ENCODE measurements at places on chromosomes 12 and 14.

- no peak for DNase-seq
Observed at GRCh38 chr12:44286821-44287505, 451.1 kb downstream of the TMEM117 start.

DNA sequence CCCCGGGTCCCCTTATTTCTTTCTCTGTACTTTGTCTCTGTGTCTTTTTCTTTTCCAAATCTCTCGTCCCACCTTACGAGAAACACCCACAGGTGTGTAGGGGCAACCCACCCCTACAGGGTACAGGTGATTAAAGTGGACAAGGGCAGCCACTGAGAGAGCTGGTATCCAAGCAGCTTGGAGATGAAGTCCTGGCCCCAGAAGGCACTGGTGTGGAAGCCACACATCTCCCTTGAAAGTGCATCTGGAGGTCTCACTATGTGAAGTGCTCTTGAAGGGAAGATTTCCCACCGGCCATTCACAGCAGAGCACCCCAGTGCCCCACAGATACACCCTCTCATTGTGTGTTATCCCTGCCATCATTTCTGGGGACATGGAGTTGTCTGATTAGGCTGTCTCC, 6.3 kb upstream of the BICD1 start:
- DNase-seq: no peak

- no peak for DNase-seq
Observed at GRCh38 chr14:86892152-86892956, 1100.6 kb downstream of the GALC start.

DNA sequence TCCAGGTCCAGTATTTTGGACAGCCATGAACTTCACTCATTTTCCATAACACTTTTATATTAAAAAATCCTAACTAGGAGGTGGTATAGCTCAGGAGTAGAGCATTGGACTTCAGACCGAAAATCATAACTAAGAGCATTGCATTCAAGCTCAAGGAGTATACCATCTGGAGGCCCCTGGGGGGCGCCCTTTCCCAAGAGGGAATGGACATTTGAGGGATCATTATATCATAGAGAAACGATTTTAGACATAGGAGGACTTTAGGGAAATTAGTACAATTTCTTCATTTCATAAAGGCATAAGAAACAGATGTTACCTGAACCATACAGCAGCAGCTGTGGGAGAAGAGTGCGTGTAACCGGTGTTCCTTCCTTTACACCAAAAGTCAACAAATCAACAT, 5.2 kb upstream of the ATG14 start:
- no peak for DNase-seq

- DNase-seq: no peak
Observed at GRCh38 chr12:75953312-75953906, 78.2 kb downstream of the PHLDA1 start.

GRCh38 chr12:113170926-113171325, 14.4 kb downstream of the DDX54 start:
- DNase-seq: no peak

DNA sequence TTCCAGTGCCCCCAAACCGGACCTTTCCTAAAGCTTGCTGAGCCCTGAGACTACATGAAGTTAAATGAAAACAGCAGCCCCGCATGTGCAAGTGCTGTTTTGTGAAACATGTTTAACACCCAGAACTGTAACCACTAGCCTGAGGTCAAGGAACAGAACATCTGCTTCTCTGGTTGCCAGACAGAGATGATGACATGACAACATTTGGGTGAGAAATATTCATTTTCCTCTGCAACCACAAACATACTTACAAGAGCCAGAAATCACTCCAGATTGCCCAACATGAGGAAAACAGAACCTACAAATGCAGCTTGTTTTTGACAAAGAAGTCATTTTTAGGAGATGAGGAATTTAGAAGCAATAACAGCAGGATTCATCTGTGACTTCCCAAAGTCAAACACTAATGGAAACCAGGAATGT, 110.4 kb downstream of the BCAT1 start:
- no peak for DNase-seq

DNA sequence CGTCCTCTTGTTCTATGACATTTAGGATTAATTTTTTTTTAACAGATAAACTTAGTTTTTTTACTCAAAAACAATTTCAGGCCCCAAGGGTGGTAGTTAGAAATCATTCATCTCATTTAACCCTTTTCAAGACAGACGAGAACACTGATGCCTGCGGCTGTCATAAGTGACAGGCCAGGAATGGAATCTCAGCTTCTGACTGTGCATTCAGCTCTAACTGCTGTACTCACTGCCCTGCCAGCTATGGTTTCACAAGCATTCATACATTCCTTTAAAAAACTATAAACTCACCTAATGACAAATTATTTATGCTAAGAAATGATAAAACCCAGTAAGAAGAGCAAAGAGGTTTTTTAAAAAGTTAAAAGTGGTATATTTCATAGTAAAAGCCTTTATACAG, 8.8 kb downstream of the DENND5B start:
- DNase-seq: no peak

DNA sequence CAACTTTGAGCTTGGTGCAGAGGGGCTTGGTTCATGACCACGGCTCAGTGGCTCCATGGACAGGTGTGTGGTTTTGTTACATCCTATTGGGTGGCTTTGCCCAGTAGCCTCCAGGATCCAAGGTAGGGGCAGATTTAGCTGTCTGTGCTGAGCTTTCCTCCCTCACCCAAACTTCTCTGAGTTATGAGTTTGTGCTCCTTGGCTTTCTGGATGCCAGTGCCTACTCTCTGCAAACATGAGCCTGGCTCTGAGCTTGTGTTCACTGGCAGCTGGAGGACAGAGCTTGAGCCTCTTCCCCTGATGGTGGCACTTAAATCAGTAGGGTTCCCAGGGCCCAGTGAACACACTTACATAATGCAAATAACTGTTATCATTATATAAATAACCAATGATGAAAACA, 45.3 kb upstream of the HECTD1 start:
- no peak for DNase-seq

DNA sequence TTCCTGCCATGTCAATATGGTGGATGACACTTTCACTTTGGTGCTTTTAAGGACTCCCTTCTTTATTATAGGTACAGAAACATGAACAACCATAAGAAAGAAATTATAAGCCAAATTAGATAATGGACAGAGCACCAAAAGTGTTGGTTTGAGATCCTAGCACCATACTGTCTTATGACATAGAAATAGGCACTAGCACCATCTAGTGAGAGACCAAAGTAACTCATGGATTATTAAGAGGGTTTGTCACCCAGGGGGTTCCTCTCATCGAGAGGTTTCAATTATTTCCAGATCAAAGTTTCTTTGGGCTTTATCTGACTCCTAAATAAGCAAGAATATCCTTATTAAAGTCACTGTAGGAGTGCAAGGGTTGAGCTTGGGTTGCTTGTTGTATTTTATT, 153.0 kb upstream of the DIO2 start:
- no peak for DNase-seq

- DNase-seq: no peak
Observed at GRCh38 chr12:81257947-81258551, 180.2 kb downstream of the ACSS3 start.

- DNase-seq: peak; percentile 85
Observed at GRCh38 chr12:54017878-54018467, 9.2 kb downstream of the HOXC8 start.

DNA sequence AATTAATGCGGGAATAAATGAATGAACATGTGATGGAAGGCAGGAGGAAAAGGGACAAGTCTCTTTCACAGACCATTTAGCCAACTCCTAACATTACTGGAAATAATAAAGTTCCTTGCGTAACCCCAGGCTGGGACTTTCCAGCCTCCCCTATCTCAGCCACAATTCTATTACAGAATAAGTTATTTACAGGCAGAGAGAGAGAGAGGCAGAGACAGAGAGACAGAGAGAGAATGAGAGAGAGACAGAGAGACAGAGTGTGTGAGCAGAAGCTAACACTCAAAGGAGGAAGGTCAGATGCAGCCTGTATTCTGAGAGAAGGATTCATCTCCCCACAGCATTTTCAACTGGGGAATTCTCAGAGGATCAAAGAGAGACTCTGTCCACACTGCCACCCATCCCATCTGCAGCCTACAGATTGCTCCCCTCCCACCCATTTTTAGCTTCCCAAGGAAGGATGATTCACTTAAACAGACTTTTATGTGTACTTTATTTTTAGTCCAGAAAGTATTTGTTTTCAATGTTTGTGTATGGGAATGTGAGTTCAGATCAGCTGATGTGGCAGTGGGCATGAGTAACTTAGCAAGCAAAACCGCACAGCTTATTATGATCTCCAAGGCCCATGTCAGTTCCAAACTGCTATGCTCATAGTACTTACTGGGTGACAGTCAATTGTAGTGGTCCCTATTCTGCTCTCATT, 165.7 kb downstream of the CAND1 start:
- DNase-seq: no peak

DNA sequence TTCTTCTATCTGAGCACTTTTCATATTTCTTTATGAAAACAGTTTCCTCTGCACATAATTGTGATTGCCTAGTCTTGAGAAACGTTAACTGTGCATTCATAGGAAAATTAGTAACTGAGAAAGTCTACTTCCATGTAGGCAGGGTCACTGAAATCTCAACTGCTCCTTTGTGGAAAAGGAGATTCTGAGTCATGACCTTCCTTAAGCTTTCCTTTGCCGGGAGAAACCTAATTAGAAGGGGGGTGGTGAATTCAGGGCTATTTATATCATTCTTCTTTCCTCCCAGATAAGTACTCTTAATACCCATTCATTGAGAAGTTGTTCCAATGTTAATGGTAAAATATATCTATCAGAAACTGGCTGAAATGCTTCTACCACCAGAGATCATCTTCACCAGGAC, 751.0 kb upstream of the TMEM132C start:
- DNase-seq: no peak

DNA sequence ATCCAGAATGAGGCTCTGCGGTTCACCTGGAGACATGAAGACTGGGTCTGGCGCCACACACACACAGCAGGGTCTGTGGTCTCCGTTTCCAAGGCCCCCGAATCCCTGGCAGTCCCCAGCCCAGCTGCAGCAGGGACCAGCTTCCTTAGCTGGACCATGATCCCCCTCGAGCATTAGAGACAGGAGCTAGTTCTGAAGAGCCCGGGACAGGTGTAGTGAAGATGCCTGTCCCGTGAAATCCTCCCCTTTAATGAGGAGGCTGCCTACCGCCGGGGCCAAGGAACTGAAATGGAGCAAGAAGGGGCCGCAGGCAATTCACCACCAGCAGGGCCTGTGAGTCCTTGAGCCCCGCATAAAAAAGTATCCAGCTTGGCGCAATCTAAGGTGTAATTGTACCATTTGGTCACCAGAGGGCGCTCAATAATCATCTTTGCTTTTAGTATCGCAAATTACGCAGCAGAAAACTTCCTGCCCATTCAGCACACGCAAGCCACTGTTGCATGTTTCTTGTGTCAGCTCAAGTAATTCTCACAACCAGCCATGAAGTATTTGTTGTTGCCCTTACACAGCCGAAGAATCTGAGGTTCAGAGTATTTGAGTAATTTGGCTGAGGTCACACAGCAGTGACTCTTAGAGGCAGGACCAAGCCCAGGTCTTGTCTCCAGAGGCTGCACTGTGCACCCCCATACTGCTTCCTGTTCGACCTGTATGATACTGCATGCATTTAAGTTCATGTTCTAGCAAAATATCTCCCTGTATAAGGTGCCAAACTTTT, 54.3 kb upstream of the PPP2R5C start:
- peak; percentile 68 for DNase-seq

DNA sequence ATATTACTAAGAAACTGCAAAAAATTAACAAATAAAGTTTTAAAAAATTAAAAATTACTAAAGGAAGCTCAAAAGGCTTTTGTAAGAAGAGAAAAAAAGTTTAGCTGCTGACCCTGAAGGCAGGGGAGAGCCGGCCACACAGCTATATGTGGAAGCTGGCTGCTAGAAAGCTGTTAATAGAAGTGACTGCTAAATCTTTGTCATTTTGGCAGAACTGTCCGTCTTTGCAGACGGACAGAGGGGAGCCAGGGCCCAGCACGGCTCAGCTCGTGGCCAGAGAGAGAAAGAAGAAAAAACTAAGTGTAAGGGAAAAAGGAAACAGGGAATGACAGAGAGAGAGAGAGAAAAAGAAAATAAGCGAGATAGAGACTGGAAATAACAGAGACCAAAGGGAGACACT, 27.9 kb downstream of the PRMT8 start:
- DNase-seq: no peak

DNA sequence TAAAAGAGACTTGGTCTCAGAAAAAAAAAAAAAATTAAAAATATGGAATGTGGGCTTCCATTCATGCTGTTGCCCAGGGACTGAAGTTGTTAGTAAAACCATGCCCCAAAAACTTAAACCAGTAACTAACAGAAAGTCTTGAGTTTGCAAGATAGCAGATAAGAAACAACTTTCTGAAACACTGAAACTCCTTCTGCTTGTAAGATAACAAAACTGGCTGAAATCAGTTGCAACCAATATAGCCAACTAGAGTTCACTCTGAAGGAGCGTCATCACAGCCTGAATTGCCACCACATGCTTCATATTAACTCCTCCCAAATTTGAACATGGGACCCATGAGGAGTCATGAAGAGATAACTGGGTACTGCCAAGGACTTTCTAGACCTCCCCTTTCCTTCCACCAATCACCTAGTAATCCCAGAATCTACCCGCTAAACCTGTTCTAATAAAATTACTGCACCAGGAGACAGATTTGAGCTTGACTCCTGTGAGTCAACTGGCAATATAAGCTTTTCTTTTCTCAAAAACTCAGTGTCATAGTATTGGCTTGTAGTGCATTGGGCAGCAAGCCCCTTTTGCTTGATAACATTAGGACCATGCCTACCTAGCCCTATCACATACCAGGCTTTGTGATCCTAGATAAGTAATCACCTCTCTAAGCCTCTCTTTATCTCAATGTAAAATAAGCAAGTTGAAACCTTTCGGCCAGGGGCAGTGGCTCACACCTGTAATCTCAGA, 53.6 kb downstream of the R3HDM2 start:
- DNase-seq: no peak
